ENCODE measurements at places on chromosomes 7 and 10. TPM values are rescaled to one million over a fixed set of nuclear protein-coding genes. Genes with fewer than 3 reads are reported as not detected.

VWDE gene
- 0.20 TPM for total RNA-seq

GRCh38 chr10:33388382-33388781, 53.9 kb upstream of the NRP1 start:
- no peak overlapping the region for H3K4me3 ChIP-seq
- DNase-seq, result no peak
- H3K27ac ChIP-seq, result no peak overlapping the region
- no peaks in the 10 kb centered on the region for H3K27me3 ChIP-seq
- no peaks in the 10 kb centered on the region for H3K36me3 ChIP-seq

- H3K27ac ChIP-seq, result no peak overlapping the region
- no peaks in the 10 kb centered on the region for H3K36me3 ChIP-seq
- peaks cover 19% of the 10 kb centered on the region for H3K27me3 ChIP-seq
- H3K4me3 ChIP-seq, result no peak overlapping the region
- DNase-seq, result no peak
- H3K4me1 ChIP-seq, result peaks cover 18% of the 10 kb centered on the region
These were observed 25.5 kb downstream of the FGFBP3 start for GRCh38 chr10:91883549-91884444.

- H3K36me3 ChIP-seq, result no peaks in the 10 kb centered on the region
- peaks cover 15% of the 10 kb centered on the region for H3K4me1 ChIP-seq
- H3K27me3 ChIP-seq, result no peaks in the 10 kb centered on the region
- H3K27ac ChIP-seq, result peak overlapping the region; percentile 57
- no peak overlapping the region for H3K4me3 ChIP-seq
These were observed 25.2 kb downstream of the TMEM270 start for GRCh38 chr7:73885975-73886798.

GRCh38 chr10:97714401-97715258, 1.1 kb downstream of the MARVELD1 start:
- DNase-seq, result peak; percentile 72
- H3K4me1 ChIP-seq, result peaks cover 76% of the 10 kb centered on the region
- H3K27me3 ChIP-seq, result no peaks in the 10 kb centered on the region
- peak overlapping the region; percentile 41 for H3K4me3 ChIP-seq
- H3K27ac ChIP-seq, result peak overlapping the region; percentile 99

Data from transverse colon (tissue), 4 donors.